NCI-H446 (cell line): ENCODE measurements at places on chromosomes 12 and 14.

DNA sequence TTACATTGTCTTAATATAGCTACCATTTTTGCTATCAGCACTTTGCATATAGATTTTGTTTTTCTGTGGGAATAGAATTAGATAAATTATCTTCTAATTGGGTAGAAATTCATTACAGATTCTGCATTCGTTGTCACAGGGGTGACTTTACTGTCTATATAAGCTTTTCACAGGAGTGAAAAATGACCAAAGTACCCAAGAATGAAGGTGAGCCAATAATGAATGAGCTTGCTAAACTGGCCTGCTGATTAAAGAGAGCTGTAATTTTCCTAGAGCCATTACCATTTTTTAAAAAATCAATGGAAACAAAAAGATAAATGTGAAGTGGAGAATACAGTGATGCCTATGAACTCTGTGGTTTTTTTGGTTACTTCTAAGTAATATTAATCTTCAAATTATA is 504.6 kb downstream of the RPL10L start:
- DNase-seq = no peak

DNA sequence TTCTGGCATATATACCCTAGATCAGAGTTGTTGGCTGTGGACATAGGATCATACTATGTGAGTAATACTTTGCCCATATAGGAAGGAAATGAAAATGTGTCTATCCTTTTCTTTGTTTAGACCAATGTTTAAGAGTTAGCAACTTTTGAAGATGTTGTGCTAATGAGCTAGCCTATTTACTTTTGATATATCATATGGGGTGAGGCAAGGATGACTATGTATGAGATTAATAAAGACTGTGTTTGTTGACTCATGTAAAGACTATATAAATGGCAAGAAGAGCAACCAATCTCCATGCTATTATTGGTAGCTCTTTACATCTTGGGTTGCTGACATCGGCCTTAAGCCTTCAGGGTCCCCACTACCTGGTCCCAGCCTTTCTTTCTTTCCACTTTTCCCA is 289.4 kb downstream of the CCDC91 start:
- no peak for DNase-seq

DNA sequence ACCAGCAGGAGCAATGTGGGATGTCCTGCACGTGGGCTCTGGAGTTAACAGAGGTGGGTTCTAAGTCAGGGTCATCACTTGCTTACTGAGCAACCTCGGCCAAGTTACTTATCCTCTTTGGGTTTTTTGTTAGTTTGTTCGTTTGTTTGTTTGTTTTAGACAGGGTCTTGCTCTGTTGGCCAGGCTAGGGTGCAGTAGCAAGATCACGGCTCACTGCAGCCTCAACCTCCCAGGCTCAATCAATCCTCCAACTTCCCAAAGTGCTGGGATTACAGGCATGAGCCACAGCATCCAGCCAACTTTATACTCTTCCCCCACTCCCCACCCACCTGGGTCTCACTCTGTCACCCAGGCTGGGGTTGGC is 78.4 kb downstream of the SETD3 start:
- DNase-seq = no peak

DNA sequence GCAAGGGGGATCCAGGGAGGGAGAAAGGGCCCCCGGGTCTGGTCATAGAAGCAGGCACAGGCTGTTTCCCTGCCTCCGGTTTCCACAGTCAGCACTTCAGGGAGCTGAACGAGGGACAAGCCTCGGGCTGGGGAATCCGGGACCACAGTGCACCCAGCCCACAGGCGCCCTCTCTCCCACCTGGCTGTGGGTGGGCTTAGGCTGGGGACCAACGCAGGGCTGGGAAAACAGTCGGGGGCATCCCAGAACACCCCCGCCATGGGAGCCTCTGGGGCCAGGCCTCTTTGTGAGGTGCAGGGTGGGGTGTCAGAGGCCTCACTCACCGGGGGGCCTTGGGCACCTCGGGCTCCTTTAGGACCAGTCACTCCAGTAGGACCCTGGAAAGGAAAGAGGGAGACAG is 16.3 kb downstream of the TMEM106C start:
- no peak for DNase-seq

GRCh38 chr14:93009471-93010129 is 86.7 kb downstream of the CHGA start:
- no peak for DNase-seq

DNA sequence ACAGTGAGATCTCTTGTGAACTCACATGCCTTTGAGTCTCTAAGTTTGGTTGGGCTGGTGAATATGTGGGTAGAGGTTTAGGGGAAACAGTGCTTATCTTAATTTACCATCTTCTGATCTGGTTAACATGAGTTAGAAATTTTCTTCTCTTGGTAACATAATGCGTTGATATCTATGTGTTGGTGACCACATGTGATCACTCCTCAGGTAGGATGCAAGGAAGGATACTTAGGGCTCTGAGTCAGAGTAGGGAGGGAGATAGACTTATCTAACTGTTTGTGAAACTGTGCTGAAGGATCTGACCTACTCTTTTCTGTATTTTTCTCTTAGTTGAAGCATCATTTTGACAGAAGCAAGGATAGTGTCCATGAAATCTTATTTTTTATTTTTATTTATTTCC is 23.1 kb downstream of the FAM234B start:
- no peak for DNase-seq

- DNase-seq = peak; percentile 71
Observed at GRCh38 chr12:29148911-29149690, at the start of gene FAR2. TSS of gene FAR2 (plus strand) at chr12:29149278. CDS start at chr12:29270450, 121,172 bp downstream.

DNA sequence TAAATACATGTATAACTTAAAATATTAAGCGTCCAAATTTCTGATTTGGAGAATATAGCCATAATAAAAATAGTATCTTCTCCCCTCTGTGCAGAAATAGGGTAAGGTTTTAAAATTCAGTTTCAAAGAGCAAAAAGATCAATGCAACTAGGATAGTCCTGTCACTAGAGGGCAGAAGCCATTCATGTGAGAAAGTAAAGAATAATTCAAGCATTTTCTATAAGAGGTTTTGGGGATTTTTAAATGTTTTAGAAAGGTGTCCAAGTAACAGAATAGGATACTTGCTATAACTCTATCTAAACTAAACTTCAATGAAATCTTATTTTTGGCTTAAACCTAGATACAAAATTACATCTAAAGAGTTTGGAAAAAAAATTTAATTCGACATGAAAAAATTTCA is 50.3 kb downstream of the ADAMTS20 start:
- DNase-seq = no peak
